ENCODE measurements at places on chromosomes 2 and 18.

DNA sequence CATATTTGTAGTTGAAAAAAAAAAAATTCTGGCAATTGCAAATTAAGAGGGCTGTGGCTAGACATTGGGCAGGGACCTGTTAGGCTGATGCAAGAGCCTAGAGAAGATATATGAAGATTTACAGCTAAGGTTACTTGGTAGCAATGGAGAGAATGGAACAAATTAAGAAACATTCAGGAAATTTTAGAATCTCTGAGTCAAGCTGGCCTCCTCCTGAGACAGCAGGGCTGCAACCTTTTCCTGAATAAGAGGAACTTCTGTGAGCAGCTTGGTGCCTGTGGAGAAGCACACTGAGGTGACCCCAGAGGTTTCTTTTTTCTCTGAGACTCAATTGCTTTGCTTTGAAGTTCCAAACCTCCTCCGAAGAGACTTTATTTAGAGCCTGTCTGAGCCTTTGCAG, 118.6 kb upstream of the LRATD1 start:
- DNase-seq, result no peak

- no peak for DNase-seq
These were observed 21.6 kb downstream of the MAP4K4 start for GRCh38 chr2:101718993-101719571.

GRCh38 chr18:70448588-70448987, 159.7 kb downstream of the SOCS6 start:
- no peak for DNase-seq

DNA sequence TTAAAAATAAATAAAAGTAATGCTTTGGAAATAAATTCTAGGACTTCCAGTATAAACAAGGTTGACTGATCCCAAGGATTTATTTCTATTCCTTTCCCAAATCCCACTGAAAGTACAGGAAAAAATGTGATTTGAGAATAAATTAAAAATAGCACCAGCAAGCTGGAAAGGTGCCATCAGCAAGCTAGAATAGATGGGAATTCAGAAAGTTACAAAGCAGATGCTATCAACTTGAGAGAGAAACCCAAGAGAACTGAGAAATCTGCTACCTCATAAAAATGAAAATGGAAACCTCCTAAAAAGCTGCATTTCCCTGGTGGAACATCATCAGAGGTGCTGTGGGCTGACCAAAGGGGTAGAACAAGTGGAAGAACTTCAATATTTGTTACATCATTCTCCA, 148.6 kb upstream of the KCNJ3 start:
- no peak for DNase-seq

- no peak for DNase-seq
These were observed 15.6 kb upstream of the KLF11 start for GRCh38 chr2:10027660-10028330.

DNA sequence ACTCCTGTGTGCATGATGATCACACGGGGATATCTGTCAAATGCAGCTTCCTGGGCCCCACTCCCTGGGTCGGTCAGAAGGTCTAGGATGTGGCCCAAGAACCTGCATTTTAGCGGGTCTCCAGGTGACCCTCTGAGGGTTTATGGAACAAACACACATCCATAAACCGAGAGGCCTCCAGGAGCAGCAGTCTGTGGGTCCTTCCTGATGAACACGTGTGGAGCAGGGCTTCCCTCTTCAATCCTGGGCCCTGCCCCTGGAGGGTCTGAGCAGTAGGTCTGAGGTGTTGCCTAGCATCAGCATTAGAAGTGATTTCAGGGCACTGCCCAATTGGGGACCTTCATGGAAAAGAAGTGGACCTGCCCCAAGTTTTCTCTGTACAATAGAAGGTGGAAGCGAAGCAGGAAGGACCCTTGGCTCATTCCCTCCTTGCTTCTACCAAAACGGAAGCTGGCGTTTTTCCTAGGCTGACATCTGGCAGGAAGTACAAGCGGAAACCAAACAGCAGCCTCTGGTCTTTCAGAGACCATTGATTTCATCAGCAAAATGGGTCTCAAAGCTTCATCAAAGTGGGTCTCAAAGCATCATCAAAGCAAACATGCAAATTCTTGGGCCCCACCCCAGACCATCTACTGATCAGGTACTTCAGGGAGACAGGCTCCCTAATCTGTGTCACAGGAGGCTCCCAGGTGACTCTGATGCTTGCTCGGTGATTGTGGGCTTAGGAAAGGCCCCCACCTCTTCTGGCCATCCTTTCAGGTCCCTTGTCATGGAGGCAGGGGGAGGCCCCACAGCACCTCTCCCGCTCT, 30.7 kb downstream of the INO80C start:
- no peak for DNase-seq

Measured in NK-92 treated with Interleukin-12 subunit alpha and Interleukin-12 subunit beta, amount 100 ng/mL, for 24 hours (cell line).